ENCODE measurements at places on chromosomes 5 and 9. TPM values are rescaled to one million over a fixed set of nuclear protein-coding genes. Genes with fewer than 3 reads are reported as not detected.
A peak's percentile ranks its signal among the peaks of the same experiment; 100 is the strongest.

The GAS1 gene
- total RNA-seq = 4.8 TPM

The GRIA1 gene
- total RNA-seq = 0.28 TPM

The TRPM6 gene
- 1.7 TPM for total RNA-seq

The AHRR gene
- 1.3 TPM for total RNA-seq

The SCGB3A1 gene
- total RNA-seq = 0.57 TPM

The MARCHF6 gene
- total RNA-seq = 150 TPM

The IFNA2 gene
- total RNA-seq = not detected

The BSPRY gene
- 17.9 TPM for total RNA-seq

The PTPN3 gene
- total RNA-seq = 4.6 TPM

- no peak for DNase-seq
These were observed 5.6 kb upstream of the LCN2 start for GRCh38 chr9:128143525-128144238.

DNA sequence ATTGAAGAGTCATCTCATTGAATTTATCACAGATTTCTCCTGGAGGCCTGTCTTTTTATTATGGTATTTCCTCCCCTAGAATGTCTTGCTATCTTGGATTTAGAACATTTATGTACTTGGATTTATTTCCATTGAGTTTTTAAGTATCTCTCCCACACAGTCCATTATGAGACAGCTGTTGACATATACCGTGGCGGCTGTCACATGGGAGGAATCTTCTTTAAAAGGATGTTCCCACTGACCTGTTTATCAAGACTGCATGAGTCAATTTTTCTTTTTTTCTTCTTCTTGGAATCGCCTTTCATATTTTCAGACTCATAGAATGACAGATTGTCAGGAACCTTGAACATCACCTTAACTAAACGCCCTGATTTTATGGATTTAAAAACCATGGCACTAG lies 2.9 kb upstream of the CAVIN4 start:
- no peak for DNase-seq

DNA sequence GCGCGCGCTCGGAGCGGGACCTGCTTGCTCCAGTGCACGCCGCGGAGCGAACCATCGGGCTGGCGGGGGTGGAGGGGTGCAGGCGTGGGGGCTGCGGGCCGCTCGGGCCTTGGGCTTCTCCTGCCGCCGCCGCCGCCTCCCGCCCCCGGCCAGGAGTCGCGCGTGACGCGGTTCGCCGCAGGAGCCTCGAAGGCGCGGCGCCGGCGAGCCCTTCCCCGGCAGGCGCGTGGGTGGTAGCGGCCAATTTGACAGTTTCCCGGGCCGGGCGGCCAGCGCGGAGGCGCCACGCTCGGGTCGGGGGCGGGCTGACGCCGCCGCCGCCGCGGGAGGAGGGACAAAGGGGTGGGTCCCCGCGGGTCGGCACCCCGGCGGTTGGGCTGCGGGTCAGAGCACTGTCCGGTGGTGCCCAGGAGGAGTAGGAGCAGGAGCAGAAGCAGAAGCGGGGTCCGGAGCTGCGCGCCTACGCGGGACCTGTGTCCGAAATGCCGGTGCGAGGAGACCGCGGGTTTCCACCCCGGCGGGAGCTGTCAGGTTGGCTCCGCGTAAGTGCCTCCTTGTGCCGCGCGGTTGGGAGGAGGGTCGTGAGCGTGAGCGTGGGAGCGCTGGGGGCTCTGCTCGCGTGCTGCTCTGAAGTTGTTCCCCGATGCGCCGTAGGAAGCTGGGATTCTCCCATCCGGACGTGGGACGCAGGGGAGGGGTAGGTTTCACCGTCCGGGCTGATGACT lies at the start of gene TJP2:
TJP2 (plus strand) TSS at position 387 of the 725 bp plus-strand sequence; CDS start at position 483, 96 bp downstream.
- DNase-seq = peak; percentile 88

GRCh38 chr5:173501922-173502321 lies 114.5 kb downstream of the BOD1 start:
- DNase-seq = no peak

DNA sequence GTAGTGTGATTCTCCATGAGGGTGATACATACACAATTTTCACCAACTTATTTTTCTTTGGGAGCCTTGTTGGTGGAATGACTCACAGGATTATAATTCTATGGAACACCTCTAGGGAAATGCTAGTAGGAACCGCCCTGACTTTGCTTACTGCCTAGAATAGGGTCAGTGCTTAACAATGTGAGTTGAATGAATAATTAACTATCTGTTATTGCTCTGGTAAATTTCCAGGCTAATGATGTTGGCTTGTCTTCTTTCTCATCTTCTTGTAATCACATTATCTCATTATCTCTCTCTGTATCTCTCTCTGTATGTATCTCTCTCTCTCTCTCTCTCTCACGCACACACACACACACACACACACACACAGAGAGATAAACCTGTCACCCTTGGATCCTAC lies 291.1 kb downstream of the TRIM32 start:
- DNase-seq = no peak

DNA sequence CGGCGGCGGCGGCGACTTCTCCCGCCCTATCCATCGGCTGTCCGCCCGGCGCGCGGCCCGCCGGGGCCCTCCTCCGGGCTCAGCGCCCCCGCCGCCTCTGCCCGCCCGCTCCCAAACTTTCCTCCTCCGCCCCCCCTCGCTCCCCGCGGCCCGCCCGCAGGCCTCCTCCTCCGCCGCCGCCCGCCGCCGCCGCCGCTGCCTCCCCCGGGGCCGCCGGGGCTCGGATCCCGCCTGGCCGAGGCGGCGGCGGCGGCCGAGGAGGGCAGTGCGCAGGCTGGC lies 460 bp upstream of the PBX3 start:
- no peak for DNase-seq

GRCh38 chr9:98083566-98084183 lies 27.1 kb downstream of the NANS start:
- no peak for DNase-seq

DNA sequence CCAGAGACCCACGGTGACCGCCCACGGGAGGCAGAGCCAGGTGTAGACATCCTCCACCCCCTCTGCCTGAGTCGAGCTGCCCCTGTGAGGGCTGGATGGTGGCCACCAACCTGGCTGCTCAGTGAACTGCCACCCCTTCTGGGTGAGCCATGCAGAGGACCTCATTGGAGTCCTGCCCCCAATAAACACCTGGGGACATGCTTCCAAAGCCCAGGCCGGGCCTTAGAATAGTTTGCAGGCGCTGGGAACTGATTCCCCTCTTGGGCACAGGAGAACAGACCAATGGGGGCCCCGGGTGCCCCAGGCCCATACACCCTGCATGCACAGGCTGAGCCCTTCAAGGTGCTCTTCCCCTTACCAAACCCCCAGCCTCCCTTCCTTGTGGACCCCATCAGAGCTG lies 38.1 kb upstream of the GFPT2 start:
- no peak for DNase-seq

DNA sequence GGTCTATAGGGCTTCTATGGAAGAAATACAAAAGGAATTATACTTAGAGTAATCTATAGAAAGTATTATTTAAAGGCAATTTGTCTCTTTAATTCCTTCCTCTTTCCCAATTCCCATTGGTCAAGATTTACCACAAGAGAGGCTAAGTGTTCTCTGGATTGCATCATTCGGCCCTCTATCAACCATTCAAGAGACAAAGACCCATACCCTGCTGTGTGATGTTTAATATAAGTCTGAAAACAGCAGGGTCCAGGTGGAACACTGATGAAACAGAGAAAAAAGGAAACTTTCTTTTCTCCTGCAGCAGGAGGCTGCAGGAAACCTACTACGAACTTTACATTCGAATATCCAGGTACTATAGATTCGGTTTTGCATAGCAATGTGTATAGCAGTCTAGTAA lies 323.4 kb downstream of the CHSY3 start:
- no peak for DNase-seq

DNA sequence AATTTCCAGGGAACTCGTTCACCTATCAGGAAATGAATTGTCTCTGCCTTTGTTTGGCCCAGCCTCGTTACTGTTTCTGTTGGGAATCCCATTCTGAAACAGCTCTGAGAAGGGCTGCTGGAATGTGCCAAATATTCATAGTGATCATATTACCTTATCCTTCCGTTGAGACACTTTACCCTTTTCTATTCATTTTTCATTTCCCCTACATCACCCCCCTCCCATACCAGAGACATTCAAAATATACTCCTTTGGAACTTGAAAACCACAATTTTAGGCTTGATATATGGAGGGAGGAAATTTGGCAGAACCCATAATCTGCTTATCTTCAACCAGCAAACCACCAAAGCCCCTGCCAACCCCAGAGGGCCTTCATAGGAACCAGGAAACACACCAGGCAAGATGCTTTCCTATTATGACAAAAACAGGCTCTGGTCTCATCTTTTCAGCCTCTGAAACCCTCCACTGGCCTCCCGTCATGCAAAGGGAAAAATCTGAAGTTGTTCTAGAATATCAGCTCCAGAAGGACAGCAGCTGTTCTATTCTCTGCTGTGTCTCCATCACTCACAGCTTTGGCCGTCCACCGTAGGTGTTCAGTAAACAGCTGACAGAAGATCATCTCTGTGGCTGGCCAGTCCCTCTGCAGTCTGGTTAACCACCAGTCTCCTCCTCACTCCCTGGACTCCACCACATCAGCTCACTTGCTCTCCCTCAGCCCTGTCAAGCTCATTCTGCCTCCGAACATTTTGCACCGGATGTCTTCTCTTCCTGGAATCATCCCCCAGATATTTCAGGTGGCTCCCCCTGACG lies 217.2 kb upstream of the WWC1 start:
- no peak for DNase-seq

- DNase-seq = no peak
These were observed 7.8 kb upstream of the SOX30 start for GRCh38 chr5:157659868-157660660.

DNA sequence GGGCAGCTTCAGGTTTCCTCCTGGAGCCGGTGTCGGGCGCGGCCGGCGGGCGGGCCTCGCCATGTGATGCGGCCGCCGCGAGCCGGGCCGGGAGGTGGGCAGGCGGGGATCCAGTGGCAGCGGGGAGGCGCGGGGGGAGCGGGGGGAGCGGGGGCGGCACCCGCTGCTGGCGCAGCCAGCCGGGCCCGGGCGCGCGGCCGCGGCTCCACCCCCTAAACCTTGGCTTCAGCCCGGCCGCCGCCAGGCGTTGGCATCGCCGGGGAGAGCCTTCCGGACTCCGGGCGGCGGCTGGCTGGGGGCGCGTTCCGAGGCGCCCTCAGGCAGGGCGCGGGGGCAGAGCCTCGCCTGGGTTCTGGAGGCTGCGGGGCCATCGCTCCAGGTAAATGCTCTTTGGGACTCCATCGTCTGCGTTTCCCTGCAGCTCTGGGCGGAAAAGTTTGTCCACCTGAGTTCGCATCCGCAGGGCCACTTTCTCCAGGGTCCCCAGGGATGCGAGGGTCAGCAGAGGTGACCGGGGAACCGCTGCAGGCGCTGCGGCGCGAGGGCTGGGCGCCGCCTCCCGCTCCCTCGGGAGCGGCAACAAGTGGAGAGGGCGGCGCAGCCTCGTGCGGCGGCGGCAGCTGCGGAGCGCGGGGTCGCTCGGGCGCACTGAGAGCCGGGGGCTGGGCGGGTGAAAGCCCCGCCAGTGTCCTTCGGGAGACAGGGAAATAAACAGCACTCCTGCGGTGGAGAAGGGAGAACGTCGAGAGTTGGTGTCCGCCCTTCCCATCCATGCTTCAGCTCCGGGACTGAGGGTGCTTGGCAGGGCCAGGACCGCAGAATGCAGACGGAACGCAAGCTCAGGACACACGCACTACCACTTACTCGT lies at the start of gene ARHGEF28:
ARHGEF28 (plus strand) TSS at position 253 of the 868 bp plus-strand sequence. CDS start 58,656 bp downstream, outside the sequence.
- DNase-seq = peak; percentile 83

GRCh38 chr5:598564-598890 lies 13.6 kb upstream of the CEP72 start:
- DNase-seq = peak; percentile 30

- DNase-seq = no peak
These were observed 247.5 kb downstream of the ADAMTSL1 start for GRCh38 chr9:18721267-18721994.

GRCh38 chr5:76180814-76181805 lies 97.9 kb downstream of the SV2C start:
- no peak for DNase-seq

DNA sequence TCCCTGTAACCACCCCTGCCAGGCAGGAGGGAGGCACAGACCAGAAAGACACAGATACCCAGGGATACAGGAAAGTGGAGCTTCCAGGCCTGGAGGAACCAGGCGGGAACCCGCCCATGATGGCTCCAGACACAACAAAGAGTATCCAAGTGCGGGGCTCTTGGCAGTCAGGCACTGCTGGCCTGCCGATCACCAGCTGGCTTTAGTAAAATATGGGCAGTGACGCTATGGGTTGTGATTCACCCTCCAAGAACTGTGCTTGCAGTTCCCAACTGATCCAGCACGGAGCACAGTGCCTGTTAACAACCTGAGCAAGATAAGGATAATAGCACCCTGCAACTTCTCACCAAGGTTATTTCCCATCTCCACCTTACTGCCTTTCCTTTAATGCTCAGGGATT lies 463.3 kb downstream of the IRX1 start:
- peak; percentile 59 for DNase-seq

DNA sequence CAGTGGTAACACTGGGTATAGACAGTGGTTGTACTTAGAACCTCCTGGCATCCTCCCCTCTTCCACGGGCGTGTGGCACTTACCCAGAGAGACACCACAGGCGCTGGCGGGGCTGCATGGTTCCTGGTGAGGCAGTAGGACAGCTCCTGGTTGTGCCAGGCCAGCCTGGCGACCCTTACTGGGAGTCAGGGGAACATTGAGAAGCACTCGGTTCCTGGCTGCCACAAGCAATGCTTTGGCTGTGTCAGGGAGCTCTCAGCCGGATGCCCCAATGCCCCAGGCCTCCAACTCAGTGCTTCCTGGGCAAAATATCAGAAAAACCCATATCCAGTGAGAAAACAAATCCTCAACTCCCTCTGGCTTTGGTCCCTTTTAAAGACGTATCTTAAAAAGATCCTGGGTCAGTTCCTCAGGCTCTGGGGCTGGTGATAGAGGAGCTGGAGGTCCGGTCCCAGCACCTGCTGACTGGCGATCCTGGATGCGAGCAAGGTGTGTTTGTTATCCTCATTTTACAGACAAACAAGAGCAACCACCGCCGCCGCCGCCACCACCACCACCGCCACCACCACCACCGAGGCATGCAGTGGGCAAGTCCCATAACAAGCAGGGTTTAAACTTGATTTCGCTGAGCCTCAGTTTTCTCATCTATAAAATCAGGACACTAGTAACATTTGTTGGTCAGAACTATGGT lies 4.2 kb downstream of the NKX2-5 start:
- no peak for DNase-seq

All from endodermal cell (in vitro differentiated cells).